ENCODE measurements at places on chromosomes 1 and 21. TPM values are rescaled to one million over a fixed set of nuclear protein-coding genes. Genes with fewer than 3 reads are reported as not detected.

The RBM11 gene
- total RNA-seq = 3.1 TPM

The FCRL2 gene
- not detected for total RNA-seq

The PPP1R8 gene
- 42.9 TPM for total RNA-seq

The LRRC71 gene
- not detected for total RNA-seq

The TSPEAR gene
- total RNA-seq = not detected

The LCE1A gene
- not detected for total RNA-seq

- no peaks in the 10 kb centered on the region for H3K4me1 ChIP-seq
- DNase-seq = no peak
- H3K36me3 ChIP-seq = no peaks in the 10 kb centered on the region
- no peak overlapping the region for H3K4me3 ChIP-seq
- H3K27me3 ChIP-seq = no peaks in the 10 kb centered on the region
- H3K27ac ChIP-seq = no peak overlapping the region
Measured at GRCh38 chr1:187943606-187944403, 1115.1 kb downstream of the PLA2G4A start.

DNA sequence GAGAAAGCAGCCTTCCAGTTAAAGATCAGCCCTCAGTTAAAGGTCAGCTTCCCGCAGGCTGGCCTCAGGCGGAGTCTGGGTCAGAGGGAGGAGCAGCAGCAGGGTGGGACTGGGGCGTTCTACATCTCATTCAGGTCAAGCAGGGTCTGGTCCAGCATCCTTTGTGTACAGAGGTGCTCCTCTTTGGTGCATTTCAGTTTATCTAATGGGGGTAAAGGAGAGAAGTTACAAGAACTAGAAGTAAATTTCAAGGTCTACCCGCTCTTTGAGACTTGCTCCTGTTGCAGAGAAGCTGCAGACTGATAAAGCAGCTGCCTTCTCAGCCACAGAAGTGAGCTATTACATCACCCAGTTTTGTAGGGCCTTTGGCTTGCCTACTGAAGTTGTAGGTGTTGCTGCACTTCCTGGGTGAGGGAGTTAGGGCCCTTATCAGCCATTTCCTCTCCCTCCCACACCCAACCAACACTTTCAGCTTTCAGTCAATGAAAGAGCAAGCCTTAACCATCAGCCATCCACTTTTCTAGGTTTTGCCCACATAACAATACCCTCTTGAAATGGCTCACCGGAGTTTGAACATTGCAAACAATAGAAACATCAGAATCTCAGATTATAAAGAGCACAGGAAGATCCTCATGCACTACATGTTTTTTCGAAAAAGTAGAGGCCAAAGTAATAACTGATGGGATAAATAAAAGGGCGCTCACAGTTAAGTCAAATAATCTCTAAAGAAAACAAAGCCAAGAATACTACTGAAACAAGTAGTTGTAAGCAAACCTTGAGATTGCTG lies 2.8 kb upstream of the NUP210L start:
- peak overlapping the region; percentile 47 for H3K4me3 ChIP-seq
- H3K27me3 ChIP-seq = no peaks in the 10 kb centered on the region
- DNase-seq = peak; percentile 83
- peaks cover 68% of the 10 kb centered on the region for H3K36me3 ChIP-seq
- peaks cover 69% of the 10 kb centered on the region for H3K4me1 ChIP-seq

DNA sequence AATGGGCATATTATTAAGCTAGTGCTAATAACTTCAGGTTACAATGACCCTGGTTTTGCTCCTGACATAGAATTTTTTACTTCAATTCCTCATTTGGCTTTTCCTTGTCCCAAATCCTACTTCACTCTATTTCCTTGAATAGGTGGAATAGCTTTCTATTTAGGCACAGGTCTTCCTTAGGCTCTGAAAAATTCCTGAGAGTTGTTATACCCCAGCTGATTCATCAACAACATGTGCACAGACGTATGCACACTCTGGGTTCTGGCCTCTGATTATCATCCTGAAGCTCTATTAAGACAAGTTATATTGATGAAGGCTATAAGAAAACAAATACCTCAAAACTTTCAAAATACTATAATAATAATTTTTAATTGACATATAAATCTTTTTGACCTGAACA lies 172.4 kb downstream of the NTMT2 start:
- H3K4me3 ChIP-seq = no peak overlapping the region
- no peak overlapping the region for H3K27ac ChIP-seq
- H3K4me1 ChIP-seq = no peaks in the 10 kb centered on the region

- no peak overlapping the region for H3K4me3 ChIP-seq
- H3K4me1 ChIP-seq = no peaks in the 10 kb centered on the region
- H3K36me3 ChIP-seq = no peaks in the 10 kb centered on the region
- peaks cover 12% of the 10 kb centered on the region for H3K27me3 ChIP-seq
- H3K27ac ChIP-seq = no peak overlapping the region
Measured at GRCh38 chr1:165467706-165468105, 22.8 kb upstream of the RXRG start.

GRCh38 chr1:18907917-18908845 lies 5.8 kb upstream of the ALDH4A1 start:
- H3K36me3 ChIP-seq = peaks cover 53% of the 10 kb centered on the region
- DNase-seq = no peak
- H3K4me1 ChIP-seq = peaks cover 15% of the 10 kb centered on the region

DNA sequence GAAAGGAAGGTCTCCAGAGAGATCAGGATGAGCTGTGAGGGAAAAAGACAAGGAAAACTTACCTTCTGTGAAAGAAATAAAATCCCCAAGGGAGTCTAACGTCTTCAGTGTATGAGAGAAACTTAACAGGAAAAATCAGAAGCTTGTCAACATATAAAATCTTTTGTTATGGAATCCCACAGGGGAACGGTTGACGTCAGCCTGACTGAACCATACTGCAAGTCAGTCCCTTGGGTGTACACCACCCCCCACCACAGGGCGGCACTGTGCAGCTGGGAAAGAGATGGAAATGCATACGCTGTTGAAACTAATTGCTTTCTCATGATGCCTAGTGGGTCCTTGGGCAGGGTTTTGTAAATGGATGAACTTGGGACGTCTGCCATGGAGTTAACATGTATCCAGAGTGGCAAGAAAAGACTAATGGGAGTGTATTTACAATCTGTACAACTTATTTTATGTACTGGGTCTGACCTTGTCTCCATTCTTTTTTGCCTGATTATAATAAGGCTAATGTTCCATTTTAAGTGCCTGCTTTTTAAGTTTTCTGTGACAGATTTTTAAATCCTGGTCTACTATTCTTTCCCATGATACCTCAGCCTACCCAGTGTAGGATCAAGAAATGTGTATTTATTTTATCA lies 22.7 kb downstream of the UTP25 start:
- no peak overlapping the region for H3K4me3 ChIP-seq
- no peaks in the 10 kb centered on the region for H3K4me1 ChIP-seq
- peak; percentile 50 for DNase-seq

DNA sequence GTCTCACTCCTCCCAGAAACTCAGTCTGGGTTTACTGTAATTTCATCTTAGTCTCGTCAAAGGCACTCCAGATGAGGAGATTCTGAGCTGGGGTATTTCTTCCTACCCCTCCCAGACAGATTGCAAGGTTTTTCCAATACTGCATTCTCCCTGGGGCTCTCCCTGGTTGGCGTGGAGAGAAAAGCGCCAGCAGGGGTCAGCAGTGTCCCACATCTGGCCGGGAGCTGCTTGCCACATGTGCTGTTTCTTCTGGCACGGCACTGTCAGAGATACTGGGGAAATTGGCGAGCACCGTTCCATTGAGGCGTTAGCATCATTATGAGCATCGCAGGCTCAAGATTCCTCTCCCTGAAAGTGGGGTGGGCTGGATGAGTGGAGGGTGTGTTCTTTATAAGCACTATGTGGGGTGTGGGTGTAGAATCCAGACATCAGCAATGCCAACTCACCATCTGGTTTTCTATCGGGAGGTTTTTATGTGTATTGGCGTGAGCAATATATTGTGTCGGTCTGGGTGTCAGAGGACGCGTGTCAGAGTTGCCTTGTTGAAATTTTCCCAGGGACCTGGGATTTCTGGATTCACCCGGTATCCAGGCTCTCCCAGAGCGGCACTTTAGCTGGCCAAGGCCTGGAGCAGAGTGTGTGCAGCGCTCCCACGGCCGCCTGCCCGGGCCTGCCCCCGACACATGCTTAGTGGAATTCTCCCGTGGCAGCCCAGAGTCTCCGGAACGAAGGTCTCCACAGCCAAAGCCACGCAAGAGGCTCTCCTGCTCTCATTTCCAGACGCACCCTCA lies 8.0 kb upstream of the NAV1 start:
- H3K36me3 ChIP-seq = peaks cover 18% of the 10 kb centered on the region
- H3K4me1 ChIP-seq = peaks cover 4% of the 10 kb centered on the region
- no peak overlapping the region for H3K27ac ChIP-seq
- no peak overlapping the region for H3K4me3 ChIP-seq
- DNase-seq = peak; percentile 65

GRCh38 chr1:218380125-218380977 lies 35.2 kb downstream of the TGFB2 start:
- no peak overlapping the region for H3K4me3 ChIP-seq
- H3K36me3 ChIP-seq = no peaks in the 10 kb centered on the region
- H3K27ac ChIP-seq = no peak overlapping the region
- peaks cover 51% of the 10 kb centered on the region for H3K27me3 ChIP-seq
- H3K4me1 ChIP-seq = peaks cover 12% of the 10 kb centered on the region
- no peak for DNase-seq

GRCh38 chr1:208107425-208108212 lies 136.6 kb downstream of the PLXNA2 start:
- no peaks in the 10 kb centered on the region for H3K36me3 ChIP-seq
- H3K27ac ChIP-seq = no peak overlapping the region
- H3K27me3 ChIP-seq = no peaks in the 10 kb centered on the region
- H3K4me3 ChIP-seq = no peak overlapping the region
- no peaks in the 10 kb centered on the region for H3K4me1 ChIP-seq

GRCh38 chr1:246690100-246690499 lies 34.1 kb upstream of the SCCPDH start:
- DNase-seq = no peak
- no peaks in the 10 kb centered on the region for H3K36me3 ChIP-seq
- H3K4me3 ChIP-seq = no peak overlapping the region
- no peaks in the 10 kb centered on the region for H3K27me3 ChIP-seq
- no peak overlapping the region for H3K27ac ChIP-seq

GRCh38 chr1:212665241-212666115 lies 34.2 kb downstream of the BATF3 start:
- no peaks in the 10 kb centered on the region for H3K36me3 ChIP-seq
- peaks cover 3% of the 10 kb centered on the region for H3K27me3 ChIP-seq
- H3K4me3 ChIP-seq = peak overlapping the region; percentile 73
- peak; percentile 88 for DNase-seq
- peaks cover 19% of the 10 kb centered on the region for H3K4me1 ChIP-seq
- peak overlapping the region; percentile 57 for H3K27ac ChIP-seq

DNA sequence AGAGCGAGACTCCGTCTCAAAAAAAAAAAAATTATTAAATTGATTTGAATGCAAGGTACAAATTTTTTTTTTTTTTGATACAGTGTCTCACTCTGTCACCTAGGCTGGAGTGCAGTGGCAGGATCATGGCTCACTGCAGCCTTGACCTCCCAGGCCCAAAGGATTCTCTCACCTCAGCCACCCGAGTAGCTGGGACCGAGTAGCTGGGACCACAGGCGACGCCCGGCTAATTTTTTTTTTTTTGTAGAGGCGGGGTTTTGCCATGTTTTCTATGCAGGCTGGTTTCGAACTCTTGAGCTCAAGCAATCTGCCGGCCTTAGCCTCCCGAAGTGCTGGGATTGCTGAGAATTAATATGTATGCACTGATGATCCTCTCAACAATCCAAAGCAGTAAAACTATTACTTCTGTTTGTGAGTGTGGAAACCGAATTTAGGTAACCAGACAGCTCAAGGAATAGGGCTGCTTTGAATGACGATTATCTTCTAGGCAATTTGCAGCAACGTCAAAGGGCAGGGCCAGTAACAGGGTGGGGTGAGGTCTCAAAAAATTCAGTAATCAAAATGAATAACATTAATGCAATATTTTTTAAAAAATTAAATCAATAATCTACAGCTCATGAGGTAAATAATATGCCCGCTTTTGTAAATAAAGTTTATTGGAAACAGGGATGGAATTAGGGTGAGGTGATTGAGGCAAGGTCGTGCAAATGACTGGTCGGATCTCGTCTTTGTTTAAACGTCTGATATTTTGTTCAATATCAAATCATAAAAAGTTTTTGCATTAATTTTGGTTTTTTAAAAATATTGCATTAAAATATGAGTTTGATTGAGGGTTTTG lies 1.2 kb downstream of the CLSPN start:
- DNase-seq = no peak
- peaks cover 11% of the 10 kb centered on the region for H3K4me1 ChIP-seq
- peaks cover 17% of the 10 kb centered on the region for H3K36me3 ChIP-seq
- peak overlapping the region; percentile 83 for H3K4me3 ChIP-seq
- no peaks in the 10 kb centered on the region for H3K27me3 ChIP-seq
- H3K27ac ChIP-seq = peak overlapping the region; percentile 45

DNA sequence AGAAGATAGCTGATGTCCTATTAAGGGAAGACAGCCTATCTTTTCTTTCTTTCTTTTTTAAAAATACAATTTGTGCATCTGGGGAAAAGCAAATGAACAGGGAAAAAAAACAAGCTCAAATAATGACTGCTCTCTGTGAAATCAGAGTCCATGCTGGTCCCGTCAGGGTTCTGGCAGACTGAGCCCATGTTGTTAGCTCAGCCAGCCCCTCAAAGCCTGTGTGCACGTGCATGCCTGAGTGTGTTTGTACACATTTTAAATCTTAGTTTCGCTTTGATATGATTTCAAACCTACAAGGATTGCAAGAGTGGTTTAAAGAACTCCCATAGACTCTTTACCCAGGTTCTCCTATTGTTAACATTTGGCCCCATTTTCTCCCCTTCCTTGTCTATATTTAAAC lies 231.8 kb upstream of the GREM2 start:
- no peak for DNase-seq
- no peaks in the 10 kb centered on the region for H3K36me3 ChIP-seq
- no peak overlapping the region for H3K27ac ChIP-seq
- no peak overlapping the region for H3K4me3 ChIP-seq

- no peaks in the 10 kb centered on the region for H3K36me3 ChIP-seq
- peaks cover 11% of the 10 kb centered on the region for H3K27me3 ChIP-seq
- no peak overlapping the region for H3K4me3 ChIP-seq
- H3K4me1 ChIP-seq = peaks cover 11% of the 10 kb centered on the region
- no peak overlapping the region for H3K27ac ChIP-seq
Measured at GRCh38 chr1:158800526-158800925, 19.5 kb upstream of the OR6N2 start.

DNA sequence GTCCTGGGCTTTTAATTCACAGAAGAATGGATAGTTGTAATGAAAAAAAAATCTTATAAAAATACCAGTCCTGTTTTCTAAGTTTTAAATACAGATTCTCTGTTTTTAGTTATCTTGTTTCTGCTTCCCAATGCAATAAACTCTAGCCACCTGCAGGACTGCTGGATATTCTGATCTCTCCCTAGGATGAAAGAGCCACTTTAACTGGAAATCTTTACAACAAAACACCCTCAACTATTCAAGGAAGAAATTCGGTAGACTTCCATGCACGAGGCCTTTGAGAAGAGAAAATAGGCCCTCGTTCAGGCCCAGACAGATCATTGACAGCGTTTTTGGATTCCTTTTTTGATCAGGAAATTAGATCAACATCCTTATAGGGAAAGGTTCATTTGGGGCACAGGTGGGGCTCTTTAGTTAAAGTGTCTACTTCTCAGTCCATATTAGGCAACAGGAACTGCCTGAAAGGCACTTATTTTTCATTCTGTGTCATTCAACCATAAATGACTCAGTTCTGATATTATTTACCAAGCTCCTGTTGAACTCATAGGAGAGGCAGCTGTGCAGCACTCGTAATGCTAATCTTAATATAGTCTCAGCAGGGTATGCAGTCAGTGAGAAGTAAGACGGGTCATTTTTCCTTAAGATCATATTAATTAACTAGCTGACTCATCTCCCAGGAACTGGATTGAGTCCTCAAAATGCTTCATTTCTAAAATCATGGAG lies 71.1 kb upstream of the ERRFI1 start:
- H3K27ac ChIP-seq = peak overlapping the region; percentile 90
- H3K4me3 ChIP-seq = peak overlapping the region; percentile 41
- peaks cover 10% of the 10 kb centered on the region for H3K27me3 ChIP-seq
- H3K4me1 ChIP-seq = peaks cover 39% of the 10 kb centered on the region
- H3K36me3 ChIP-seq = no peaks in the 10 kb centered on the region
- DNase-seq = peak; percentile 46

All from activated CD4-positive, alpha-beta memory T cell treated with anti-CD3 and anti-CD28 coated beads for 36 hours (primary cell).